ENCODE measurements at places on chromosomes 4 and X.

- no peak for DNase-seq
Observed at GRCh38 chr4:52948057-52948423, 85.9 kb downstream of the RASL11B start.

GRCh38 chr4:92231511-92231910, 72.3 kb upstream of the GRID2 start:
- no peak for DNase-seq

- no peak for DNase-seq
Observed at GRCh38 chr4:185196437-185196836, 7.4 kb downstream of the CFAP97 start.

DNA sequence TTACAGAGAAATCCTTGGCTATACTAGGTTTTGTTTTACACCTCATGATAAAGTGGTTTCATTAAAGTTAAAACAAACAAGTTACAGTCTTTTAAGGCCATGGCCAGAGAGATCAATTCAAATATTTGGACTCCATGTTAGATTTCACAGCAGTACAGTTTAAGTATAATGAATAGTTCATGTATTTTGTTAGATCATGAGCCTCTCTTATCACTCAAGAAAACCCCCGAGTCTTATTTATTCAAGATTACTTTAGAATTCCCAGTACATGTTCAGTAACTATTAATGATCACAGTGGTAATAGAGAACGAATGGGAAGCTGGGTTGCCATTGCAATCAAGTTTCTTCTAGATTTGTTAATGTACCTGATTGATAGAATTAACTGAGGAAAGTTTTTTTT, 15.2 kb downstream of the PDLIM5 start:
- no peak for DNase-seq

DNA sequence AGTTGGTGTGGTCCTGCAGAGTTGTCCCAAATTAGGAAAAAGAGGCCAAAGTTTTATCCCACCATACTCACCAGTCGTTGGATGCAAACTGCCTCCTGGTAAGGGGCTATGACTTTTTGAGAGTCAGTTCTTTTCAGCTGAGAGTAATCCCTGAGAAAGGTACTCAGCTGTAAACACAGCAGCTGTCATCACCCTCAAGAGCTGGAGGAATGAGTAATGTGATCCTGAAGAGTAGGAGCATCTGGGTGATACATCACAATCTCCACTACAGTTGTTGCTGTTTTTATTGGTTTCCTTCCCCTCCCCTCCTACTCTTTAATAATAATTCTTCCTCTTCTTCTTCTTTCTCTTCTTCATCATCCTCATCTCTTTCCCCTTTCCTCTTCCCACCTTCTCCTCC, 5.7 kb downstream of the MAGEE1 start:
- no peak for DNase-seq

GRCh38 chr4:88744609-88745008, 47.0 kb upstream of the NAP1L5 start:
- DNase-seq = no peak

DNA sequence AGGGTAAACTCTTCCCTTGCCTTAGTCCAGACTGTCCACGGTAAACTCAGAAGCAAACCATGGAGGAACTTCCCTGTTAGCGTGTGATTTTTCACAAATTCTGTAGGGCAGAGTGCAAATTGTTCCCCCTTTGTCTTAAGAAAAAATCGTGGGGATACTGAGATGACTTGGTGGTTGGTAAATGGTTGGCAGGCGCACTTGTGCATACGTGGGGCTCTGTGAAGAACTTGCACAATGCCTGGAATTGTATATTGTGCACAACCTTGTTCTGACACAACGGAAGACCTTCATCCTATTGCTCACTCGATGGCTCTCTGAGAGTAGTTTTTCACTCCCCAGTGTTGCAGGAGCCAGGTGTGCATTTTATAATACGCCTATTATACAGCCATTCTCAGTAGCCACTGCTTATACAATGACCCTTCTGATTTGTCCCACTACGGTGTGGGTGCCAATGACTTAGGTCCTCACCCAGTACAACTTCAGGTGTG, 150.0 kb downstream of the SPRY1 start:
- no peak for DNase-seq

DNA sequence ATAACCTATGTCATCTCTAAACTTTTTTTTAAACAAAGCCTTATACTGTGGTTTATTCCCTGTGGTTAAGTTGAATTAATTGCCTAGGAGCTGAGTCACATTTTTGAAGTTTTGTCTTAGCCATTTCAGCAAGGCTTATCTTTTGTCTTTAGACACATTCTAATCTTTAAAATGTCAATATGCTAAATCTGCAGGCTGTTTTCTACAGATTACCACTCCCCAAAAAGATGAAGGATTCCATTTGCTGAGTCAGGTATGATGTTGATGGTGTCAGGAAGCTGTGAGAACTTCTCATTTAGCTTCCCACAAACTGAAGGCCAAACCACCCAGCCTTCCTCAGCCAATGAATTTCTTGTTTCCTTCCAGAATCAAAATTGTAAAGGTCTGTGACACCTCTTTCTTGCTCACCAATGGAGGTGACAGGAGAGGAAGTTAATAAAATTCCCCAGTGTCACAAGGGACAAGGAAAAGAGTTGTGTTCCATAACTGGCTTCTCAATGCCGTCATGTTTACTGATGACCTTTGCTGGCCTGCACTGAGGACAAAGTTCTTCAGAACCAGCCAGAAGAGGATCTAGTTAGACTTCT, 3.7 kb upstream of the CXCL6 start:
- no peak for DNase-seq

Data from H7 (cell line).